ENCODE measurements at places on chromosomes 7 and 10.

GRCh38 chr10:32341596-32341995 is 5.4 kb downstream of the EPC1 start:
- no peak for DNase-seq

- DNase-seq = peak; percentile 43
Measured at GRCh38 chr7:130486114-130486953, 5.6 kb upstream of the MEST start.

GRCh38 chr7:107785170-107785569 is 17.9 kb downstream of the SLC26A3 start:
- no peak for DNase-seq

- peak; percentile 47 for DNase-seq
Measured at GRCh38 chr10:58299580-58299979, 30.6 kb downstream of the CISD1 start.

Measured in stimulated activated CD4-positive, alpha-beta T cell treated with anti-CD3 and anti-CD28 coated beads, Interleukin-2, amount 100 ng/mL, for 48 hours (primary cell).